ENCODE measurements at places on chromosomes 5 and 9.

DNA sequence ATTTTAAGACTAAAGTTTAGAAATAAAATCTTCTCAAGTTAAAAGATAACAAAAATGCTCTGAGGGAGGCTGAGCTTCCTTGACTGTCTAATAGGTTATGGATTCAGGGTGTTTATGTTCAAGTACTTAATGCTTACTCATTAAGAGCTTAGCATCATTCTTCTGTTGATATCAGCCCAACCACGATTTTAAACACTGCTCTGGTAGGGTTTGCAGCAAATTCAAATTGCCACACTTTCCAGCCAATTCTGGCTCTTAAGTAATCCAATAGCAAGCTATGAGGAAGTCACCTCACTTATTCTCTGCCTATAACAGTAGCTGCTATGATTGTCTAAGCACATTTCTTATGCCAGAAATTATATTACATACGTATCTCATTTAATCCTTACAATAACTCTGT, 191.0 kb upstream of the KIF2A start:
- no peak for DNase-seq

GRCh38 chr9:38761999-38762398, 42.1 kb upstream of the FAM240B start:
- no peak for DNase-seq

DNA sequence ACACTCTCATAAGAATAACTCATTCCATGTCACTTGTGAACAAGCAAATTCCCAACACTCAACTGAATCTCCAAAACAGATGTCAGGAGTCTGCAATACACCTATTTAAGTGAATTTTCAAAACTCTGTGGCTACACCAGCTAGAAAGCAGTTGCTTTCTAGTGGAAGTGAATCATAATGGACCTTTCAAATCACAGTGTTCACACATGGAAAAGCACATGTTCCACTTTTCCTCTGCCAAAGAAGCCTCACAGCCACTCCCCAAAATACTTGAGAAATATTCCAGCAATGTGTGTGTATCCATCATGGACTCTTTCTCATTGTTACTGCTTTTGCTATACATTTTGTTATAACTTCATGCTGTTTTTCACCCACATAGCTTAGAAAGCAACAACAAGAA, 17.4 kb downstream of the MARCHF3 start:
- no peak for DNase-seq

DNA sequence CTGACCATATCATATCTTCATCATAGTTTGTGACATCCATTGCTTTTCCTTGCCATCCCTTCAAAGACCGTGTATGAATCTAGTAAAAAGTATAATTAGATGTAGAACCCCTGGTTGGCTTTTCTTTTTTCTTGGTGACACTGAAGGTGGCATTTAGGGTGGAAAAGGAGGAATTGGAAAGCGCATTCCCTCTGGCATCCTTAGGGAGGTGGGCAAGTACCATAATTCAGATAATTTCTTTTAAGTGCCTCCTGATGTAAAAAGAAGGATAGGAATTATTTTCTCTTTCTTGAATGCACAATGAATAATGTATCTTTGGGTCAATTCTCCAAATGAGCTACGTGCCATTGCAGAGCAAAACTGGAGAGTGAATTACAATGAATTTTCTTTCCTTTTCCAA, 73.2 kb upstream of the SMARCA2 start:
- DNase-seq = no peak

- DNase-seq = peak; percentile 82
Measured at GRCh38 chr5:124649491-124650146, 96.8 kb downstream of the ZNF608 start.

DNA sequence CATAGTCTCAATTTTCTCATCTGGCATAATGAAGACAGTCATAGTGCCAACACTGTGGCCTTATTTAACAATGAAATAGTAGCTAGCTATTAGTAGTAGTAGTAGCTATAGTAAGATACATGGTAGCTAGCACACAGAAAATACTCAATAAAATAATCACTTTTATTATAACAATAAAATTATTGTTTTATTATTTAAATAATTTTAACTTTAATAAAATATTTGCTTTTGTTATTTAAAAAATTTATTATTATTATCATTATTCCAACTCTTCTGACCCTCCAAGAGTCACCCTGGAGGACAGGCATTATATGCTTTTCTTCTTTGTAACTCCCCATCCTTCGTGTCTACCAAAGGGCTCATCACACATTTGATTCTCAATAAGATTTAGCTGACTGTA, 252.1 kb downstream of the TRIM32 start:
- no peak for DNase-seq

- no peak for DNase-seq
Measured at GRCh38 chr5:1429066-1429465, 16.2 kb downstream of the SLC6A3 start.

DNA sequence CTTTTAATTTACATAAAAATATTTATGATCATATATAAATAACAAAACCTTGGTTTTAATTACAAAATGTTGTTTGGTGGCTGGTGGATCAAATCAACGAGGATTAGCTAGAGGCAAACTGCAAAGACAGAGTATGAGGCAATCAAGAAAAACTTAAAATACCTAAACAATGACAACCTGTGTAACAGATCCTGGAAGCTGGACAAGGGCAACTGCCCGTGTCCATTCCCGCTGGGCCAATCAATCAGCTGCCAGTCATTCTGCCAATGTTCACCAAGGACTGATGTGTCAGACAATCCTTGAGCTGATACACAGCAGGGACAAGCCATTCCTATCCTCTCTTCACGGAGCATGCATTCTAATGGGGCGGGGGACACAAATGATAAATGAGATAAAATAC, 3.2 kb upstream of the TENT4A start:
- no peak for DNase-seq

DNA sequence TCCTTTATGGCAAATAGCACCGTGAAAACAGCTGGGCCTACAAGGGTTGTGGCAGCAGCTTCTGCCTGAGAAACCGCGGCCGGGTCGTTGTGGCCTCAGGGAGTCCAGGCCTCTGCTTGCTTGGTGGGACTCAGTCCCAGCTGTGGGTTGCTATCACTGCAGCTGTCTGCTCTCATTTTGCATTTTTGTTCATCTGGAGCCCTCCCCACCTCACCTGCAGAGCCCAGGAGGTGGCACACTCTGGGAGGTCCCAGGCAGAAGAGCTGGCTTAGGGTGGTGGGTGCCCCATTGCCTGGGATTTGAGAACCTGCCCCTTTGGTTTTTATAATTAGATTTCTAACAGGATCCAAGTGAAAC, 138.4 kb downstream of the GADD45G start:
- DNase-seq = no peak

GRCh38 chr9:108664309-108665255, 191.2 kb downstream of the ACTL7B start:
- DNase-seq = no peak

DNA sequence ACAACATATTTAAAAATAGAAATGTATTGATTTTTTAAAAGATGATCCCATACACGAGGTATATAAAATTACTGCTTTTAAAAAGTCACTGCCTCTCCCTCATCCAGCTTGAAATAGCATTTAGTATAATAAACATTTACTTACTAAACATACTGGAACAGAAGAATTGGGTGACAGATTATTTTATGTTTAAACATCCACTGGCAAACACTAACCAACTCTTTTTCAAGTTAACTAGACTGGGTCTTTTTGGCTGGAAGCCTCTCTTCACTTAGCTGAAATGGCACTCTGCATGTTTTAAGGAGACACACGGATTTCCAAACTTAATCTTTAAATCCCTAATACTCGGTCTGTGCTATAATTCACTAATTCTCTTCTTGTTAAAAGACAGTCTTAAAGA, 19.0 kb downstream of the CTXN3 start:
- DNase-seq = no peak

GRCh38 chr5:270340-270739, 1.1 kb upstream of the PDCD6 start:
- no peak for DNase-seq

DNA sequence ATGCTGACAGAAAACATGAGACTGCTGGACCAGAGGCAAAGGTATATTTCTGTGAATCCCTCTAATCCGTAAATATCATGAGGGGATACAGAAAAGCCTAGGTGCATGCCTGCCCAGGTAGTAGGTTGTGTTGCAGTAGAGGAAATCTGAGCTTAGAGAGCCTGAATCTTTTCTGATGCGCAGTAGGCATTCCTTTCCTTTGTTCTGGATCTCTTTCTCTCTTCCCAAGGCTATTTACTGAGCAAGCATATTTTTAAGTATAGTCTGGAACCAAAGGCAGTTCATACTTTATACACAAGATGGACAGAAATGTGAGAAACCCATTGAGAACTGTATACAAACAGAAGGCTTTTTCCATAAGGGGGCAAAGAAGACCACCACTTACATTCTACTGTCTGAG, 359.3 kb downstream of the TMEM161B start:
- DNase-seq = no peak
